ENCODE measurements at places on chromosomes 1 and 21.

DNA sequence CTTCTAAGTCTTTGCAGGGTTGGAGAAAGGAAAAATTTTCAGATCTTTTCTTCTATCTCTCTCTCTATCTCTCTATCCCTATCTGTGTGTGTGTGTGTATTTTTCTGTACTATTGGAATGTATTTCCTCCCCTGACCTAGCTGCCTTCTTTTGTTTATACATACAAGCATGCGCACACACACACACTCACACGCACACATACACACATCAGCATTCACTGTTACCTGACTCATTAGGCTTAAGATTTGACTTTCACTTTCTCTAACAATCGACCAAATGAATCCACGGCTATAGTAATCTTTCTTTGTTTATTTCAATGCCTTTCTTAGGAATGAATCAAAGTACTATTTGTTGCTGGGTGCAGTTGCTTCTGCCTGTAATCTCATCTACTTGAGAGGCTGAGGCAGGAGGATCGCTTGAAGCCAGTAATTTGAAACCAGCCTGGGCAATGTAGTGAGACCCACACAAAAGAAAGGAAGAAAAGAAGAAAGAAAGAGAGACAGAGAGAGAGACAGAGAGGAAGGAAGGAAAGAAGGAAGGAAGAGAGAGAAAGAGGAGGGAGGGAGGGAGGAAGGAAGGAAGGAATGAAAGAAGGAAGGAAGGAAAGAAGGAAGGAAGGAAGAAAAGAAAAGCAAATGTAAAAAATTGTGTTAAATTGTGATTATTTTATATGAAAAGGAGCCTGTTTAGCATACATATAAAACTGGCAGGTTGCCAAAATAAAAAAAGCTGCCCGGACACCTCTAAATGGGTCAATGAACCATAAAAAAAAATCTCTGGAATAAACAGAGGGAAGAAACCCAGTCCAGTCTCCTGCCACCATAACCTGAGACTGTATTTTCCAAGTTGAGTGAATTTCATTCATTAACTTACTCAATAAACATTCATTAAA is 206.8 kb downstream of the ZNF326 start:
- DNase-seq: peak; percentile 1

GRCh38 chr1:145901312-145902021 is 8.4 kb downstream of the ITGA10 start:
- DNase-seq: no peak

DNA sequence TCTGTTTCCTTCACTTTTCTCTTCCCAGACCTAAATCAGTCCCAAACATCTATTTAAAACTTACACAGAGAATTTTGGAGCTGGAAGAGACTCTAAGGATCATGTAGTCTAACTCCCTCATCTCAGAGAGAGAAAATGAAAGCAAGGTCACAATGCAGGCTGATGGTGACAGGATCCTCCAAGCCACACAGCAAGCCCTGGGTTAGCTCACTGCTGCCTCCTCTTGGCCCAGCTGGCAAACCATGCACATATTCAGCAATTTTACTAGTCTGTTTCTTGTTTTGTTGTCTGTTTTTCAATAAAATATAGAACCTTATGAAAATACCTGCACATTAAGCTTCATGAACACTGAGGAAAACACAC is 27.7 kb upstream of the LY9 start:
- no peak for DNase-seq

- no peak for DNase-seq
These were observed 66.1 kb upstream of the WNT4 start for GRCh38 chr1:22208973-22209378.

GRCh38 chr21:38925923-38926322 is 120.2 kb downstream of the ETS2 start:
- peak; percentile 76 for DNase-seq

GRCh38 chr21:26888931-26889330 is 43.7 kb upstream of the ADAMTS1 start:
- DNase-seq: no peak

DNA sequence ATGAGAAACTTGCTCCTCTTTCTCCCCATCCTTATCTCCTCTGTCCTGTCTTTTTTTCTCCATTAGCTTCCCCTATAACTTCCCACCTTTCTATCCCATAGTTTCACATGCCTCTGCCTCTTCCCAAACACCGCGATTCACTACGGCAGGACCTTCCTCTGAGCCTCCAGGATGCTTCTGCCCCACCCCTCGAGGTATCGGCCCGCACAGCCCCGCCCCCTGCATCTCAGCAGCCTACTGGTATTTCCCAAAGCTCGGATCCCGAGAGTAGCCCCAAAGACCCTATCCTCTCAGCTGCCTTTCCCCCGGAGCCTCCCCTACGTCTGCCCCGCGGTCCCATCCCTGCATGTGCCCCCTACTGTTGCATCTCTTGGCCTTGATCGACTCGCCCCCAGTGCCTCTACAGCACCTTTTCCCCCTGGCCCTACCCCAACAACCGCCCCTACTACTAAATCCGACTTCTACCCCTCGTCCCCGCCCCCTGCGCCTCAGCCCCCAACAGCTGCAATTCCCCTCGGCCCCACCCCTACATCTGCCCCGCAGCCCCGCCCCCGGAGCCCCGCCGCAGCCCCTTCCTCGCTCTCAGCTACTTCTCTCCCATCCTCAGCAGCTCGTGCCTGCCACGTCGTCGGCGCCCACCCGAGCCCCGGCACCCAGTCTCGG is 512 bp downstream of the PIAS3 start:
- DNase-seq: no peak

- DNase-seq: no peak
These were observed 185.5 kb downstream of the RYR2 start for GRCh38 chr1:237227476-237227875.

- DNase-seq: peak; percentile 28
These were observed 62.2 kb downstream of the LRRC40 start for GRCh38 chr1:70143048-70143659.

GRCh38 chr1:110455151-110455550 is 4.2 kb downstream of the PROK1 start:
- DNase-seq: no peak
